ENCODE measurements at places on chromosomes 4 and X.

DNA sequence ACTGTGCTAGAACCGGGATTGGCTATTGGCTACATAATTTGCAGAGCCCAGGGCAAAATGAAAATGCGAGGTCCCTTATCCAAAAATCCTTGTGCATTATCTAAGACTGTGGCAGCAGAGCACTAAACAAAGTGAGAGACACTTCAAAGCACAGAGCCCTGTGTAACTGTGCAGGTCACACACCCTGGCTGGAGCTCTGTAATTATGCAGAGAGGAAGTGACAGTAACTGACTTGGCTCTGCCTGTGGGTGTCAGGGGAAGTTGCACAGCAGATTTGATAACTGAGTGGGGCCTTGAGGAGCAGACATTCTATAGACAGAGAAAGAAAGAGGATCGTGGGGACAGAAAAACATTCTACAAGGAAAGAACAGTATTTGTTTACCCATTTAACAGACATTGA is 173.5 kb upstream of the FMR1 start:
- no peak for DNase-seq

DNA sequence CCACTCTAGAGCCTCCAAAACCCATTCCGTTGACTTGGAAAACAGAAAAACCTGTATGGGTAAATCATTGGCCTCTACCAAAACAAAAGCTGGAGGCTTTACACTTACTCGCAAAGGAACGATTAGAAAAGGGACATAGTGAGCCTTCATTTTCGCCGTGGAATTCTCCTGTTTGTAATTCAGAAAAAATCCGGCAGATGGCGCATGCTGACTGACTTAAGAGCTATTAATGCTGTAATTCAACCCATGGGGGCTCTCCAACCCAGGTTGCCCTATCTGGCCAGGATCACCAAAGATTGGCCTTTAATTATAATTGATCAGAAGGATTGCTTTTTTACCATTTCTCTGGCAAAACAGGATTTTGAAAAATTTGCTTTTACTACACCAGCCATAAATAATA is 60.8 kb downstream of the ZNF732 start:
- DNase-seq: peak; percentile 84

DNA sequence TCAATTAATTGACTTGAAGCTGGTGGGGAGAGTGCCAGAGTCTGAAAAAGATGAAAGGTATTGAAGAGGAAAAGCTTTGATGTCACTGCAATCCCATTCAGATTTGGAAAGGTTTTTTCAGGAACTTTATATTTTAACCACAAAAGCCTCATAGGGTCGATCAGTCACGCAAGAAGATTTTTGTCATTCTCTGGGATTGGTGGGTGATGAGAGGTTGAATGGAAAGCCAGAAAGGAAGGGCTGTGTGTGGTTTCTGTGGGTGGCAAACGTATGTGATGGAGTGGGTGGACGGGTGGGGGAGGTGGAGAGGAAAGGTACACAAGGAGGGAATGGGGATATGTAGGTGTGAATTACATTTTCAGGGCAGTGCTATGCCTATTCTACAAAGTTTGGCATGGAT is 173.8 kb upstream of the SCML1 start:
- DNase-seq: no peak

DNA sequence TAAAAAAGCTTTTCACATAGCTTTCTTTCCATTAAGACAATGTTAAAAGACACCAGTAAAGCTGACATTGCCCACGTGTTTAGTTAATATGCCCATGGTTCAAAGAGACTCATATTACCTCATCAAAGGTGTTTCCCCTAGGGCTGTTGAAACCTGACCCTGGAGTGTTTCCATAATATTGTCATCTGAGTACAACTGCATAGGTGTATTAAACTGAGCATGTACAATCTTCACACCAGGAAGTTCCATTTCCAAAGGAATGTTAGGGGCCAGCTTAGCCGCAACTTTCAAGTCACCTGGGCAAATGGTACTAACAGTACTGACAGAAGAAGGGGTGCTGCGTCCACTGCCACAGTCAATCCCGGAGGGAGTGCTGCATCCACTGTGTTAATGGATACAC is 27.1 kb downstream of the PDLIM3 start:
- no peak for DNase-seq

DNA sequence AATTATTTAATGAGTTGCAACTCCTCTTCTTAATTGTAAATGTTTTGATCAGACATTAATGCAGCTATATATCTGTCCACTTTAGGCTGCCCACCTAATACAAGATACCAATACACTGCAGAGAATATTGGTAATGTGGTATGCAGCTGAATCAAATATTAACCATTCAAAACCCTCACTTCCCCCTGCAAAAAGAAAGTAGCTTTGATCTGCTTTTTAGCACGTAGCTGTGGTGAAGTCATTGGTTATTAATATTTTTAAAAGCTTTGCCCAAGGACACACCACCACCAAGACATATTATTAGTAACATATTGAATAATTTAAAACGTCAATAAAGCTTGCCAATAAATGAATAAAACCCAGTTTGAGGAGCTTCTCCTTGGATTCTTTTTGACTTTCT is 28.6 kb upstream of the CYP2U1 start:
- DNase-seq: no peak

- peak; percentile 16 for DNase-seq
Measured at GRCh38 chr4:109321232-109321631, 18.8 kb upstream of the COL25A1 start.

GRCh38 chrX:16160729-16161128 is 6.6 kb upstream of the MAGEB17 start:
- DNase-seq: no peak

- no peak for DNase-seq
Measured at GRCh38 chrX:29257521-29257920, 670.3 kb downstream of the IL1RAPL1 start.

- no peak for DNase-seq
Measured at GRCh38 chrX:18617407-18617750, 54.5 kb downstream of the RS1 start.

DNA sequence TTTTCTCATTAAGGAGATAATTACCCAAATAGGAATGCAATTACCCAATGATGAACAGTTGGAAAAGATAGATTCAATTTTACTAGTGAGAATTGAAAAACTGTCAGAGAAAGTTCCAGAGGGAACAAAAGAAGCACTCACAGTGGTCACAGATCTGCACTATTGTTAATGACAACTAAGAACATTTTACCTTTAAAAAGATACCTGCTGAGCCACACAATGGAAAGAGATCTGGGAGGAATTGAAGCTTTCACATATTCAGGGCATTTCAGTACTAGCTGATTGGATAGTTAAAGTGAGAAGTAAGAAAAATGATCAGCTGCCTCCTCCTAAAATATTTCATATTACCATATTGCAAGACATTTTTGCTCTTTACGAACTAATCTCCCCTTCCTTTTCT is 1822.2 kb downstream of the STIM2 start:
- DNase-seq: no peak

GRCh38 chr4:154578919-154579318 is 11.6 kb downstream of the FGA start:
- DNase-seq: no peak

DNA sequence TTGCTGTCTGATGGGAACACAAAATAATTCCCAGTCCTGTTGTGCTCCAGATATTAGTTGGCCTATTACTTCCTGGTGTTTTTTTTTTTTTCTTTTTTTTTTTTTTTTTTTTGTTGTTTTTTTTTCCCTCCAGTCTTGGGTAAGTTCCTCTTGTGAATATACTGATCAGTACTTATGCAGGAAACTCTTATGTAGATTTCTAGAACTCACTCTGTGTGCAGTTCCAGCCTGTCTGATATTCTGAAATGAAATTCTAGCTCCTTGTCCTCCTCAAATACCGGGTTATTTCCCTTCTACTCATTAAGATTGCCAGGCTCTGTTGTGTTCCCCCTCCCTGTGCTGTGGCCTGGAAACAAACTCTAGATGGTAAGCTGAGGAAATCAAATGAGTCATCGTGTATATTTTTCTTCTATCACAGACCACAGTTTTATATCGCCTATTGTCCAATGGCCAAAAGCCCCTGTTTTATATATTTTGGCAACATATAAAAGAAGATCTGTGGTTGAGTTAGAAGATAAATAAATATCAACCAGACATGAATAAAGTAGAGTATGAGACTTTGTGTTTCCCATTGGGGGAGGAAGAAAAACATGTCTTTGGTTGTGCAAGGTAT is 124.3 kb upstream of the UGT8 start:
- no peak for DNase-seq

DNA sequence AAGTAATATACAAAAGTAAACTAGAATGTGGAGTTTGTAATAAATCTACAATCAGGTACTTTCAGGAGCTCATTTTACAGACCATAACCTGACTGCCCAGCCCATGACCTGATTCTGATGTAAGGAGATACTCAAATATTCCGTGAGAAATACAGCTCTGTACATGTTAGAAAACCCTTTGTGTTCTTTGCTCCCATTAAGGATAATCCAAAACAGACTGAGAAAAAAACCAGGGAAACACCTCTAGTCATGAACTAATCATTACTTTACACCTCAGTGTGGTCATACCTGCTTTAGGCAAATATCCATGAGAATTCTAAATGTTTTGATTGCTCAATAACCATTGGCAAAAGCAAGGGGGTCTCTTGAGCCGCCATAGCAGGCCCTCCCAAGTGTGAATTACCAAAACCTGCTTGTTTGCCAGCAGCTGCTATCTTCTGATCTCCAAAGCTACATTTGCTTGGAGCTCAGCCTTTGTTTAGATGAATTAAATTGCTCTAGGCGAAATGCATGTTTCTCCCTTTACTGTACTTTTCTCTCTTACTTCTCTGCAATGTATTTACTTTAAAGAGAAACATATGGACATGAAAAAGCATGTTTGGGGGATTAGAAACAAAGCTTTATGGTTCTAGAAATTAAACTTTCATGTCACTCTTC is 79.1 kb downstream of the ANKRD50 start:
- no peak for DNase-seq

GRCh38 chr4:181330654-181331201 is 912.5 kb upstream of the TENM3 start:
- no peak for DNase-seq

DNA sequence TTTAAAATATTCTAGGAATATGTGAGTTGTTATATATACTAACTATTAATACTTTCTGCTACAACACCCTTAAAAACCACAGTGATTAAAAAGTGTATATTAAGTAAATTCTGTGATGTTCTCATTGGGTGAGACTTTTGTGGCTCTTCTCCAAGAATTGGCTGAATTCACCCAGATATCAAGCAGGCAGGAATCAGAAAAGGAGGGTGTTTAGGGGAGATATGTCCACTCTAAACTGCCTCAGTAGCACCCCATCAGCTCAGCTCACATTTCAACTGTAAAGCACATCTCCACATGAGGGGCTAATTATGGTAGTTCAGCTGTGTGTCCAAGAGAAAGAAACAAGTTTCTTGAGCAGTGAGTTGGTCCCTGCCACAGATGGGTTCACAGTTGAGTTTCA is 165.0 kb downstream of the GALNTL6 start:
- DNase-seq: no peak

DNA sequence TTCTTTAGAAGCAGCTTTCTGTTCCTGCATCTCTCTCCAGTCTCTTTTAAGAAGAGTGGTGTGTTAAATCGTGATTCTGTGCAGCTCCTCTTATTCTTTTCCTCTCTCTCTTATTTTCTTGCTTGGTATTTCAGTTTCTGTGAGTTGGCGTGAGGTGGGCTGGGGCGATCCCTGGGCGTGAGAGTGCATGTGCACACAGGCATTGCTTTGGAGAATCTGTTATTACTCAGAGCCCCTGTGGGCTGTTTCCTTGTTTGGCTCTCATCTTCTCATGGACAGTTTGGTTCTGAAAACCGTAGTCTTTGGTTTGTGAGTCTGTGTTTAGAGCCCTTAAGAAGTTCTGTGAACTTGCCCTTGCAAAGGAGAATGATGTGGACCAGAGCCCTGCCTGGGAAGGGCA is 97.2 kb upstream of the CLNK start:
- DNase-seq: no peak

GRCh38 chrX:13495232-13495631 is 74.2 kb upstream of the EGFL6 start:
- no peak for DNase-seq

DNA sequence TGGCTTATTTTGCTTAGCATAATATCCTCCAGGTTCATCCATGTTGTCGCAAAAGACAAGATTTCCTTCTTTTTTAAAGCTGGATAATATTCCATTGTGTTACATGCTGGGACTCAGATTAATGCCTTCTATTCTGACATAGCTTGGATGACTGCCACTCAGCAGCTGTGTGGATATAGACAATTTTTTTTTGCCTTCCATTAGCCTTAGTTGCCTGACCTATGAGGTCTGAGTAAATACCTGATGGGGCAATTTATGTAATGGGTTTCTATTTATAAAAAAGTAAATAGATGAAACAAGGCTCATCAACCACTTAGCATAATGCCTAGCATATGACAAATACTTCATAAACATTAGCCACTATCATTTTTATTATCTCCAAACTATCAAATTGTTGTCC is 515.4 kb downstream of the ZNF674 start:
- DNase-seq: no peak

DNA sequence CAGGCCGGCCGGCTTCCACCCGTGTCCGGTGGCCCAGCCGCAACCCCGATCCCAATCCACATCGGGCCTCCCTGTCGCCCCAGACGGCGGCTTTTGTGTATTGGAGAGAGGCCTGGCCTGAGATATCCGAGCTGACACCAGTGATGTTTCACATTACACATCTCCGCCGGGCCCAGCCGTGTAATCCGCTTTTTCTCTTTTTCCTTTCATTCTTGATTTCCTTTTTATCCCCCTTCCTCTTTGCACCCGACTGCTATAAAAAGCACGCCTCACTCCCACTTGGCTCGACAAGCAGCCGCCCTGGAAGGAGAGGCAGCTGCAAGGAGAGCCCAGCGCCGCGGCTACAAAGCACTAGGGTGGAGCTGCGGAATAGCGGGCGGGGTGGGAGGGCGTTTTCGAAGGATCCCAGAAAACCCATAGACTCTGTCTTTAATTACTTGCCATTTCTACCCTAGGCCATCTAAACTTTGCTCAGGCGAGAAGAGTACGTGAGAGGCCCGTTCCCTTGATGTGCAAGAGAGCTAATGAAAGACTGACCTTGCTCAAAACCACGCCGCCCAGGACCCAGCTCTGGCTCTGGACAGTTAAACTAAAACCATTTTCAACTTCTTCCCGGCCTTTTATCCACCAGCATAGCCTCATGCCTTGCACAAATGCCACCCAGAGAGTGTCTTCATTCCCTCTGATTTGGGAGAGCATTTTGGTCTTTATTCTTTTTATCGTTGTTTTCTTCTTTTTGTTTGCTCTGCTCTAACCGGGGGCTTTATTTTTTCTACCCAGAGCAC is 3.2 kb downstream of the PITX2 start:
- DNase-seq: no peak

All from NAMALWA (cell line).